Activated CD4-positive, alpha-beta T cell treated with anti-CD3 and anti-CD28 coated beads for 24 hours (primary cell): ENCODE measurements at places on chromosomes 11 and 22.

GRCh38 chr22:36729321-36729720 is 25.8 kb upstream of the CACNG2 start:
- DNase-seq: no peak

- DNase-seq: peak; percentile 44
Measured at GRCh38 chr11:129331871-129332274, 43.8 kb upstream of the BARX2 start.

DNA sequence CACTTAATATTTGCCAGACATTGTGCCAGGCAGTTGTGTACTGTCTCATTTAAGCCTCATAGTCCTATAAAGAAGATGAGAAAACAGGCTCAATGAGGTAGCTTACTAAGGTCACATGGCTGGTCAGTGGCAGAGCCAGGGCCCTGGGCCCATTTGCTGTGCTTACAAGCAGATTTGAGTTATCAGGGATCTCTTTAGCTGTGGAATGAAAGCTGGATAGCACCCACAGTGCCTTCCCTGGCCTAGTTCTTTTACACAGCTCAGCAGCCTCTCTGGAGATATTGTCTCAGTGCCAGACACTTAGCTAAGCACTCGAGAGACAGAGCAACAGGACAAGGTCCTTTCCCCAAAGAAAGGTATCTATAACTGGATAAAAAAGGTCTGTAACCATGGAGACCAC is 6.1 kb downstream of the TMEM86A start:
- no peak for DNase-seq

- no peak for DNase-seq
Measured at GRCh38 chr11:110196241-110196754, 100.1 kb downstream of the RDX start.

- DNase-seq: no peak
Measured at GRCh38 chr22:30947816-30948454, 20.6 kb downstream of the MORC2 start.

- no peak for DNase-seq
Measured at GRCh38 chr11:70416881-70417280, 18.6 kb downstream of the CTTN start.

DNA sequence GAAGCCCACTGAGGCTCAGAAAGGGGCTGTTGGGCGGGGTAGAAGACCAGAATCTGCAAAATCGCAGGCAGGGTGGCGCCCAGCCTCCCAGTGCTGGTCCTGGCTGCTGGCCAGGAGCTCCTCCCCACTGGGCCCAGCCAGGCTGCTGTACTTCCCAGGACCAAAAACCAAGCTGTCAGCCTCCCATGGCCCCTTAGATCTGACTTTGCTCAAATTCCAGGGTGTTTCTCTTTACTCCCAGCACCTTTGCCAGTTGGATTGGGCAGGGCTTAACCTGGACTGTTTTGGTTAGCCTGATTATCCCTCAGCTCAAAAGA is 44.2 kb upstream of the WEE1 start:
- no peak for DNase-seq

GRCh38 chr22:24208012-24208749 is 26.9 kb downstream of the SUSD2 start:
- DNase-seq: no peak

- DNase-seq: no peak
Measured at GRCh38 chr11:2450321-2451041, 5.7 kb downstream of the KCNQ1 start.

GRCh38 chr22:25025491-25026400 is 73.2 kb downstream of the KIAA1671 start:
- no peak for DNase-seq

DNA sequence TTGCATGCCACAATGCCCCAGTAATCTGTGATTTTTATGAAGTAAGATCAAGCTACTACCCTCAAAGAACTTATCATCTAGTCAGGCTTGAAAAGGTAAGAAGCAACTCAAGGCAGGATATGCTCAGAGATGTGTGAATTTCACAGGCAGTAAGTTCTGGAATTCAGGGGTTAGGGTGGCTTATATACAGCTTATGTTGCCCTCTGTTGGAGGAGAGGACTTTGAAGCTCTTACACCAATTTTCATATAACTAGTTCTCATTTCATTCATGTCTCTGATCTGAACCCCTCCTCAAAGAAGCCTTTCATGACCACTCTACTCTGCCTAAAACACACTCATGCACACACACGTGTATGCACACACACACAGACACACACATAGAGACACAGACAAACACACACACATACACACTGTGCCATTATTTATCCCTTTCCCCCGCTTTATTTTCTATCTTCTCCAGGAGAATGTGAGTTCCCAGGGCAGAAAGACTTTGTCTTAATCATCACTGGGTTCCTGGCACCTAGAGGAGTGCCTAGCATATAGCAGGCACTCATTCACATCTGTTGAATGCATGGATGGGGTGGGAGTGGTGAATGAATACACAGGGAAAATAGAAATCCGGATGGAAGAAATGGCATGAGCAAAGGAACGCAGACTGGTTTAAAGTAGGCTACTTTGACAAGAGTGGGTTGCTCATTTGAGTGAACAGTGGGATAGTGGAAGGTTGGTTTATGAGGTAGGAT is 220.7 kb upstream of the ZBED5 start:
- no peak for DNase-seq

GRCh38 chr11:45844822-45845578 is 2.3 kb upstream of the CRY2 start:
- DNase-seq: no peak

- DNase-seq: no peak
Measured at GRCh38 chr11:117606790-117607189, 190.2 kb downstream of the DSCAML1 start.

- no peak for DNase-seq
Measured at GRCh38 chr22:32684148-32684821, 117.2 kb upstream of the TIMP3 start.

GRCh38 chr22:45512363-45512762 is 9.7 kb downstream of the FBLN1 start:
- DNase-seq: no peak

DNA sequence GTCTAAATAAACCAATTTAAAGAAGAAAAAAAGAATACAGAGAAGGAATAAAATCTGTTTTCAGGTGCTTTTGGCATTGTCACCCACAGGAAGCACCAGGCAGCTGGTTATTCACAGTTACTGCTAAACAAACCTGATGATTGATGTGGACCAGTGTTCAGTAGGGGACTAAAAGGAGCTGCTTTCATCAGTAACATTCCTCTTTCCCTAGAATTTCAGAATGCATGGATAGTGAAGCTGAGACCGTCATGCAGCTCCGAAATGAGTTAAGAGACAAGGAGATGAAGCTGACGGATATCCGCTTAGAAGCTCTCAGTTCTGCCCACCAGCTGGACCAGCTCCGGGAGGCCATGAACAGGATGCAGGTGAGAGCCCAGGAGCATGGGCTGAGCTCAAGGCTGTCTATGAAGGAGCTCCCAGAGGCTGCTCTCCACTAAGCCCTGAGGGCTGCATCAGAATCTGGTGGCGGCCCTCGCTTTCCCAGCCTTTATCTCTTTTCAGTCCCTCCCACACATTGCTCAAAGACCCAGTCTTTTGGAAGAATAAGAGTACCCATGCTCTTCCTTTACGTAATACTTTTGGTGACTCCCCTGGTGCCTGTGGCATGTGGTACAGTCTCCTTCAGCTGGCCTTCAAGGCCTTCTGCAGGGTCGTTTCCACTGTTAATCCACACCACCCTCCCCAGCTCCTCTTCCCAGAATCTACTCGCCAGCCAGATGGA is 69.5 kb downstream of the DBX1 start:
- DNase-seq: no peak

DNA sequence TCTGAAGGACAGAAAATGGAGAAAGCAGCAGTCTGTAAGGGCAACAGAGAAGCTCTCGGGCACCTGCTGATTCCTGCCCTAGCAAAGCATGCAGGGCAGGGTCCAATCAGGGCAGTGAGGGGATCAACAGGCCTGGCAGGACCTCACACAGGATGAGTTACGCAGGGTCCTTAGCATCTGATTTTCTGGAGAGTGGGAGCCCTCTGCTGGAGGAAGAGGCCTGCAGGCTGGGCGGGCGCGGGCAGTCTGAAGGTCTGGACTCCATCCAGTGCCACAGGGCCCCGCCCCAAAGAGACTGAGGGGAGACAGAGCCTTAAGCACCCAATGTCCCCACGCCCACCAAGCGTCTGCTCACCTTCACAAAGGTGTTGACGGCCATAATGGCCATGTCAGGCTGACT is 28.9 kb downstream of the AP1B1 start:
- DNase-seq: no peak

DNA sequence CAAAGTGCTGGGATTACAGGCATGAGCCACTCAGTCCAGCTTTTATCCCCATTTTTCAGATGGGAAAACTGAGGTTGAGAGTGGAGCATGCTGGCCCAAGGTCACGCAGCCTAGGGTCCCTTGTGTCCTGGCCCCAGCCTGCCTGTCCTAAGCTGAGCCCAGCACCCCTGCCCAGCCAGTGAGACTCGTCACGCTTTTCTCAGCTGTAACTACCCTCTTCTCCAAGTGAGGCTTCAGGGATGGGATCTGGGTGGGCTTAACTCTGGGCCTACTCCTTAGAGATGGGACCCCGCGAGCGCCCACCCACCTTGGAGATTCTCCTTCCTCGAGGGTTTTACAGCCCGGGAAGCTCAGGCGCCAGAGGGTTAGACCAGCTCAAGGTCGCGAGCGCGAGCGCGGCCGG is 390 bp upstream of the TMEM151A start:
- DNase-seq: no peak

GRCh38 chr22:45451972-45452371 is 38.5 kb downstream of the RIBC2 start:
- DNase-seq: no peak

- no peak for DNase-seq
Measured at GRCh38 chr11:1571760-1572196, 293 bp downstream of the DUSP8 start.

GRCh38 chr11:69598147-69598546 is 42.8 kb upstream of the CCND1 start:
- no peak for DNase-seq

- no peak for DNase-seq
Measured at GRCh38 chr11:72231396-72232259, 7.1 kb downstream of the INPPL1 start.

DNA sequence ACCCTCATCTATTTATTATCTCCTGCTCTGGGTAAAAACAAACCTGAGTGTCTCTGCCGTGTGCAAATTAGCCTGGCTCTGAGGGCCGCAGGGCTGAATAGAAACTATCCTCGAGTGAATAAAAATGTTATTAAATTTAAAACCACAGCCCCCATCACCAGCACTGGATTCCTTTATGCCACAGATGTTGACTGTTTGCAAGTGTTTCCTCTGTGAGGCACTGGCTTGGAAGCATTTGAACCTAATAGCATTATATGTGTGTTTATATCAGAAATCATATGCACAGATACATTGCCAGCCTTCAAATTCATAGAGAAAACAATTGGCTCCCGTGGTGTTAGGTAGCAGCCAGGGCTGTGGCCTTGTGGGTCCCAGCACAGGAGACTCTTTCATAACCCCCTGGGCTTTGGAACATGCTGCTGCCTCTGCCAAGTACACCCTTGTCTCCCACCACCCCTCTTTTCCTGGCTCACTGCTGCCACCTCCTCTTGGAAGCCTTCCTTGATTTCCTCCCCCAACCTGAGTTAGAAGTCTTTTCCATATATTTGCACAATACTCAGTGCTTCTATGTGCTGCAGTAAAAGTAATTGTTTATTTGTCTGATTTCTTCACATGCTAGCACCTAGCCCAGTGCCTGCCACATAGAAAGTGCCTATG is 294.4 kb downstream of the DDX10 start:
- no peak for DNase-seq

GRCh38 chr22:41758231-41758630 is 42.2 kb upstream of the CCDC134 start:
- no peak for DNase-seq

DNA sequence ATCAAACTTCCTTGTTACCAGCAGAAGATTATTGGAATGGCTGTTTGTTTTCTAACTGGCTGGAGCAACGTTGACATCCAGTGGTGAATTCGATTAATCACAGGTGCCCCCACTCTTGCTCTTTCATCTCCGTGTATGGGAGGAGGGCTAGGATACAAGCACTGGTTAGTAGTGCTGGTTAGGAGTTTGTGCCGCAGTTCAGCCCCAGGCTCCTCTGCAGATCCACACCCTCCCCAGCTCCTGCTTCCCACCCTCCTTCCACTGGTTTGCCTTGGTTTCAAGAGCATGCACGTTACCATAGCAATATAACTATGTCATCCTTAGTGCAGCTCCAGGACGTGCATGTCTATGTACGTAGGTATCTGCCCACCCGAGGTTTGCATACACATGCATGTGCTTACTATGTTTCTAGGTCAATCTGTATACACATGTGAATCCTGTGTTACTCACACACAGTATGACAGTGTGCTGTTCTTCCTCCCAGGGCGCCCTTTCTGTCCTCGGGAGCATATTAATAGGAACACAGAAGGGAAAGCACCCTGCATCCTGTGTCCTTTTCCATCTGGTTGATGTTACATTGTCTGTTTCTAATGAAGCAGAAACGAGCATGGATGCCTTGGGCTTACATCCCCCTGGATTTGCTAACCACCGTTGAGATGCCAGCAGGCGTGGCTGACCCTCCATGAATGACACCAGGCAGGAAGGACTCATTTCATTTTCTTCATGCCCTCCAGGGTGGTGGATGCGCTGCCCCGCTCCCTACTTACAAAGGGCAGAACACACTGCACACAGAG is 539.3 kb downstream of the OPCML start:
- no peak for DNase-seq

DNA sequence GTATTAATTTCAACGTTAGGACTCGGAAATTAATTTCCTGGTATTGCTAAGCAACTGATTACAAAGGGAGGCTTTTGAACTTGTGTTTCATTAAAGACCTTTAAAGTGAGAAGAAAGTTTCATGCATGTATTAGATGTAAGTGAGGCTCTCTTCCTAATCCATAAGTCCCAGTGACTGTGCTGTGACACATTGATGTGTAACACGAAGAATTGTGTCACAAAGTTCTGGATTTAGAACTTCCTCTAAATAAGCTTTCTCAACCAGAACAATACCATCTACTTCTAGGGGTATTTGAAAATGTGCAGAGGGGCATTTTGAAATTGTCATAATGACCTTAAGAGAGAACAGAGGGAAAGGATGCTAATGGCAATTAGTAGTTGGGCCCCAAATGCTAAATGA is 14.4 kb downstream of the DCUN1D5 start:
- DNase-seq: no peak
